ENCODE measurements at places on chromosomes 6 and 20.
A peak's percentile ranks its signal among the peaks of the same experiment; 100 is the strongest.

GRCh38 chr20:32233286-32233685, 25.6 kb downstream of the POFUT1 start:
- no peak for DNase-seq

- DNase-seq = no peak
Measured at GRCh38 chr6:116253188-116253504, 729 bp downstream of the TSPYL4 start.

DNA sequence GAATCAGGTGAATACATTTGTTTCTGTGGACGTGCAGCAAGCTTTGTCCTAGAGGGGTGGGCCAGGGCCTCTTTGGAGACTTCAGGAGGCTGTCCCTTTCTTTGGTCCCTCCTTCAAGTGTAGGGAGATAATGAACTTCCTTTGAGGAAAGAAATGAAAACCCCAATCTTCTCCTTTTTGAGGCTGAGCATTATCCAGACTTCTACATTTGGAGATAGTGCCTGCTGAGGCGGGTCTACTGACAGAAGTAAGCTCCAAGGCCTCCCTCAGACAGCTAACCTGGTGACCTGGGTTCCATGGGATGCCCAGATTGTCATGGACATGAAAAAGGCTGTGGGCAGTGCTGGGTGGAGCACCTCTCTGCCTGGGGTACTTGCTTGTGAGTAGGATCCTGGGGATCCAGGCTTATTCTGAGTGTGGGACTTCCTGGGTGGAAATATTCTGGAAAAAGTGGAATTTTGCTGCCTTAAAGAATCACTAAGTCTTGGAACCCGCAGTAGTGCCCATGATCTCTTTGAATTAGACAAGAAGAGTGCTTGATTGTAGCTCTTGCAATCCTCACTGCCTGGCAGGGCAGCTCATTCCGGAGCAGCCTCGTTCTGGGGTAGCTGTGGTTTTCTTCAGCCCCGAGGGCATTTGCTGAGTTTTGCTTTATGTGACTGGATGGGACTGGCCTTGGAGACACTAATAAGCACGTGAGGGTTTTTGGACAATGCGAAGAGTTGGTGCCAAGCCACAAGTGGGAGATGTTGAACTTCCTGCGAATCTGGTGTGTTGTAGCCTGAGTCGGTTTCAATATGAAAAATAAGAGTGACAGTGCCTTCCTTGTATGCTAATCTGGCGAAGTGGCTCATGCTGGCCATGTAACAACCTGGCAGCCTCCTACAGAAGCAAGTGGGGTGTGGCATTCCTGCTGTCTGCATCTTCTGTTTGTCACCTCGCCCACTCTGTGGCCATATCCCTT, 28.1 kb downstream of the SNRNP48 start:
- no peak for DNase-seq

DNA sequence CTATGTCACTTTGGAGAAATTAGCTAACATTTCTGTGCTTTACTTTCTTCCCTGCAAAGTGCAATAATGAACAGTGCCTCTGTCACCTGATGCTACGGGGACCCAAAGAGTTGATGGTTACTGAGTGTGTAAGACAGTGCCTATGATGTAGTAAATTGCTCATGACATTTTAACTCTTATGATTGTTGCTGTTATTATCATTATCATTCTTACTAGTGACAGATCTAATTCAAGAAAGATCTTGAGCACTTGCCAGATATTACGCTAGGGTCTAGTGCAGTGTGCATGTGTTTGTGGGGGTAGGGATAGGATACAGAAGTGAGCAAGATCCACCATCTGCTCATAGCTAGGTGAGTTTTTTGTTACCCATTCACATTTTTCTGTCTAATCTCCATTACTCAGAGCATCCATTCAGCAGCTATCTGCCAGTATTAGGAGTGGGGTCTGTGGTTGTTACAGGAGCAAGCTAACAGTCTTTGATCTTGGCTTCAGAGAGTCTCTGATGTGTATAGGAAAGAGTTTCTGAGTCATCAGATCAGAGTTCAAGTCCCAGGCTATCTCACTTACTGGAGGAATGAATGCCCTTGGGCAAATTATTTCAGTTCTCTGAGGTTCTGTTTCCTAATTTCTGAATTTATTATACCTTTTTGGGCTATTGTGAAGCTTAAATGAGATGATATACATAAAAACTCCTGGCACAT, 33.1 kb upstream of the DAAM2 start:
- DNase-seq = no peak

- peak; percentile 47 for DNase-seq
Measured at GRCh38 chr6:30219244-30219643, 6.0 kb upstream of the TRIM26 start.

GRCh38 chr6:135566311-135567068, 69.0 kb upstream of the AHI1 start:
- no peak for DNase-seq
